Ammon's horn (tissue), 1 donor: ENCODE measurements at places on chromosomes 3 and 15.

DNA sequence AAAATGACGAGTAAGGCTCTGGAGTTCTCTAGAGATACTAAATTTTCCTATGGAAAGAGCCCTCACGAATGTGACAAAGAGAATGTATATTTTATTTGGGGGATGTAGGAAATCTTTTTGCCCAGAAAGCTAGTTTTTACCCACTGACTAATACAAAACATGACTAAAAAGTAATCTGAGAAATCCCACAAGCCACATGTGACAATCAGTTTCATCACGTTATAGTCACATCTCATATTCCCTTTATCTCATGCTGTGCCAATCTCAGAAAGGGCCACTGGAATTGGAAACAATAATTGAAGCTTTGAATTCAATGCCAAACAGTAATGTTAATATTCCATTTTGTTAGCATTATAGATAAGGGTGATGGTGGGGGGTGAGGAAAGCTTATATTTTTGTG is 509.0 kb upstream of the GOLIM4 start:
- DNase-seq = no peak

DNA sequence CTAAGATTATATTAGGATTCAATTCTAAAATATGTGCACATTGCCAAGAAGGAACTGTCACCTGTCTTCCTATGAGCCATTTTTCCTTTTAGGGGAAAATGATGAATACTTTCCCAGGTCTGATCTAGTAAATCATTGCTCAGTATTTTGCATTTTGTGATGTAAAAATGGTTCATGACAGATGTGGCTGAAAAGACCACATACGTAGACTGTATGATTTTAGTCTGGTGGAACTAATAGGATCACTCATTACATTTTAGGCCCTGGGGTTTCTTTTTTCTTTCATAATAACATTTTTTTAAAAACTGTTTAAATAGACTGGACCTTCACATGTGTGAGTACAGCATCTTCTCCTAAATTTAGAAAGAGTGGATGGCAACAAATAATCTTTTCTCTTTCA is 201.7 kb upstream of the MLF1 start:
- no peak for DNase-seq

DNA sequence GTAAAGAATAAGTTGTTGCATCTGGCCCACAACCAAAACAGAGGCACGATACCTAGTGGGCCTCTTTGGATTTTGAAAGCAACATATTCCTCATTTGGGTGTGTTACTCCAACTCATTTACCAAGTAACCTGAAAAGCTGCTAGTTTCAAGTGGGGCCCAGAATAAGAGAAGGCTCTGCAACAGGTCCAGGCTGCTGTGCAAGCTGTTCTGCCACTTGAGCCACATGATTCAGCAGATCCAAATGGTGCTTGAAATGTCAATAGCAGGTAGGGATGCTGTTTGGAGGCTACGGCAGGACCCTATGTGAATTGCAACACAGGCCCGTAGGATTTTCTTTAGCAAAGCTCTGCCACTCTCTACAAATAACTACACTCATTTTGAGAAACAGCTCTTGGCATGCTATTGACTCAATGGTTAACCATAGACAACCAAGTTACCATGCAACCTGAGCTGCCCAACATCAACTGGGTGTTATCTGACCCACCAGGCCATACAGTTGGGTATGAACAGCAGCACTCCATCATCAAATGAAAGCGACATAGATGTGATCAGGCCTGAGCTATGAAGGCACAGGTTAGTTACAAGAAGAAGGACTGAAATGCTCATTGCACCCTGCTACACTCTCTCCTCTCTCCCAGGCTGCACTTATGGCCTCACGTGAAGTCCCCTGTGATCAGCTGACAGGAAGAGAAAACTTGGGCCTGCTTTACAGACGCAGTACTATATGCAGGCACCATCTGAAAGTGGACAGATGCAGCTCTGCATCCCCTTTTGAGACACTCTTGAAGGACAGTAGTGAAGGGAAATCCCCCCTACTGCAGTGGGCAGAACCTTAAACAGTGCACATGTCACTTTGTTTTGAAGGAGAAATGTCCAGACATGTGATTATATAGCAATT is 9.5 kb upstream of the MCF2L2 start:
- no peak for DNase-seq

DNA sequence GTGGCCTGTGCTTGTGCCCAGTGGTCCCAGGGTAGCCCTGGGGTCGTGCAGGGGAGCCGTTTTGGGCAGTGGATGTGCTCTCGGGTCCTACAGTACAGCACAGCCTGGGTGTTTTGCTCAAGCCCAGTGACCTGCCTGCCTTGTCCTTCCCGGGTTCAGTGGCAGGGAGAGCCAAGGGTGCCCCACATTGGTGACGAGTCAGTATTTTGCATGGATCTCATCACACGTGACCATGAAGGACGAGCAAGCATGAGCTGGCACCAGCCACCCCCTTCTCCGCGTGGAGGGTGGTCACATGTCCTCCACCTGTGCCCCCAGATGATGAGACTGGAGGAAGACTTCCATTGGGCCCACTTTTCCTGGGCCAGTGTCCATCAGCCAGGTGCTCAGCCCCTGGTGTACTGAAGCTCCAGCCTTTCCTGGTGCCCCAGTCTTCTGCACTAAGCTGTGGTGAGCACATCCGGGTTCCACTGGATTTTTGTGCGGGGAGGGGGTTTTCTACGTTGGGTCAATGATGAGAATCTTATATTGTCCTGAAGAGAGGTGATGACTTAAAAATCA is 197.5 kb downstream of the UBE3A start:
- no peak for DNase-seq

GRCh38 chr15:97902140-97902780 is 58.2 kb upstream of the ARRDC4 start:
- DNase-seq = peak; percentile 50

- DNase-seq = peak; percentile 80
These were observed 26.8 kb upstream of the OCA2 start for GRCh38 chr15:28125673-28126651.
